ENCODE measurements at places on chromosomes 2 and 18.

DNA sequence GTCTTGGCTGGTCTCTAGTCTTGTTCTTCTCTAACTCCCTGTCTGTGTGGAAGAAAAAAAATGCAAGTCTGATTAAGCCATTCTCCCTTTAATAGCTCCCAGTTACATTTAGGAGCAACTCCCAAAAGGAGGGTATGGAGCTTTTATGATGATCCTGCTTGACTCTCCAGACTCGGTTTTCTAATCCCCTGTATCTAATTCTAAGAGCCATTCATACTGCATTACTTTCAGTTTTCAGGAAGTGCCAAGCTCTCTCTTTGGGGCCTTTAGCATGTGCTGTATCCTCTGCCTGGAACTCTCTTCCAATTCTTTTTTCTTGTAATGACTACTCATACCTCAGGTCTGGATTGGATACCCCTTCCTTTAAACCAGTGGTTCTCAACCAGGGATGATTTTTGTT is 219.7 kb upstream of the SPRED2 start:
- DNase-seq: no peak

- no peak for DNase-seq
Observed at GRCh38 chr2:68411397-68412126, 46.5 kb downstream of the PLEK start.

DNA sequence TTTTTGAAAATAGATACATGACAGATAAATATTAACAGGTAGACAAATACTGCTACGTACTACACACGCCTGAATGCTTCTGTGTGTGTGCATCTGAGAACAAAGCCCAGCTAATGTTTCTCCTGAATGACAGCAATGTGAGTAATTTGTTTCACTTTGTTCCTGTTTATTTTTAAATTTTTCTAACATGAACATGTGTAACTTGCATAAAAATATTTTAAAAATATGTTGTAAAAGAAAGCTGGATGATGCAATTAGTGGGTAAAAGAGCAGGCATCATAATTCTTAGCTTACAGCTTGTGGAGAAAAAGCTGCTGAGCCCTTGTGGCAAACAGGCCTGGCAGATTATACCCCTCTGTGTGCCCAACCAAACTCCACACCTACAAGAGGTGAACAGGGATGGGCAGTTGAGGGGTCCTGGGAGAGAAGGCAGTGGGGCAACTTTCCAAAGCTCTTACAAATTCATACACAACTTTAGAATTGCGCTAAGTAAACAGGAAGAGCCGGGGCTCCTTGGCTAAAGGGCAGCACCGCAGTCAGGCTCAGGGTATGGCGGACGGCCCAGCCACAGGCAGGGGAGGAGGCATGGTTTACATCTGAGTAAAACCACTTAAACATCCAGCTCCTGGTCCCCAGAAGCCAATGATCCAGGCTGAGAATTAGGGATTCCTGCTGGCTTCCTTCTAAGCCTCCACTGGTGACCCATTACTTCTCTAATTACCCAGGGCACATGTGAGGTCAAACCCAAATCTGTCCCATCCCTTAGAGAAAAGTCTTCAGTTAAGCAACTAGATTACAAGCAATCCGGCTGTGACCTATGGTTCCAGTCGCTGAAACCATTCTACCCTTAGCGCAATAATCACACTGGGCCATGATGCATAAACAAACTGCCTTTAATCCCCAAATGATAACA is 14.0 kb downstream of the PXDN start:
- DNase-seq: no peak

GRCh38 chr2:127408004-127408806 is 10.0 kb upstream of the PROC start:
- peak; percentile 78 for DNase-seq

- no peak for DNase-seq
Observed at GRCh38 chr2:64201151-64201550, 56.9 kb upstream of the PELI1 start.

- DNase-seq: no peak
Observed at GRCh38 chr2:101779656-101780055, 82.1 kb downstream of the MAP4K4 start.

DNA sequence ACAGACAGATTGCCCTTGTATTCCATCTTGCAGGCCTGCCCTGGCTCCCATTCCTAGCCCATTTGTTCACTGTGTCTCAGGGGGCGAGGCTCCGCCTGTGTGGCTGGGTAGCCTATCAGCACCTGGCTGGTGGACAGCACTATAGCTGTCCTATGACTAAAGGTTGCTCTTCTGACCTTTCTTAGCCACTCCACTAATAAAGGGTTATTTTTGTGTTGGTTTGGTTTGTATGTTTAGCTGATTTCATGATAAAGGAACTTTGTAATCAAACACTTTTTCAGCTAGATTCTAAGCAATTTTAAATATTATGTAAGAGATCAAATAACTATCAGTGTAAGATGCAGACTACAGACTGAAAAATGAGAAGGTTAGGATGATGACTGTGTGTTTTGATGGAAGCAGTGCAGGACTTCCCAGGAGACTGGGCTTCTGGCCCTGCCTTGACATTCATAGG is 72.2 kb downstream of the CRIM1 start:
- no peak for DNase-seq

- no peak for DNase-seq
Observed at GRCh38 chr18:45437366-45437765, 177.9 kb upstream of the SLC14A2 start.

- no peak for DNase-seq
Observed at GRCh38 chr2:239932881-239933735, 92.0 kb downstream of the NDUFA10 start.

GRCh38 chr2:217162533-217162932 is 302.7 kb upstream of the TNP1 start:
- DNase-seq: peak; percentile 78

- no peak for DNase-seq
Observed at GRCh38 chr2:62398356-62398755, 107.6 kb downstream of the TMEM17 start.

DNA sequence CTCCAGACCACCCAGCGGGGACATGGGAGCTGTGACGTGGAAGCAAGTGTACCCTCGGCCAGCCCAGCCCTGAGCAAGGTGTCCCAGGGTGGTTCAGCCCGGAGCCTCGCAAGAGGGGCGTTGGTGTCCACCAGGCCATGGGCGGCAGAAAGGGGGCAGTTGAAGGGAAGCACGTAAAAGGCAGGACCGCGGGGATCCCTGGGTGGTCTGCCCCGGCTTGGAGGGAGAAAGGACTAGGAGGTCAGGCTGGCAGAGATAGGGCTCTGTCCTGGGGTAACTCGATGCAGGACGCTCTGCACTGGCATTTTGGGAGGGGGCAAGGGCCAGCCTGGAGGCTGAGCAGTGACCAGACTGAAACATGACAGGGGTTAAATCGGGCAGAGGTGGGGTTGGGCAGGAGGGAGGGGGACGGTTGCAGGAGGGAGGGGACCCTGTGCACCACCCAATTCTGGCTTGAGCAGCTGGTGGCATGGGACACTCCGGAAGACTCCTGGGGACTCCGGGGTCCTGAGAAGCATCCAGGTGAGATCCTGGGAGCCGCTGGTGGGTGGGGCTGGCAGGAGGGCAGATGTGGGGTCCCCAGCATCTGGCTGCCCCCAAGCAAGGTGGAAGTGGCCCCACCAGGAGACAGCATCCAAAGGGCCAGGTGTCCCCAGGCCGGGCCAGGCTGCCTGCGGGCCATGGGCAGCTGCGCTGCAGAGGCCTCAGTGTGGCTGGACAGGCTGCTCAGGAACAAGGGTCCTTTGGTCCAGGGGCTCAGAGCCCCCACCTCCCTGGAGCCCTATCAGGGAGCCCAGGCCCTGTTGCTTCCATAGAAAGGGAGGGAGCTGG is 46.8 kb upstream of the GPC1 start:
- DNase-seq: no peak

- DNase-seq: no peak
Observed at GRCh38 chr2:142936629-142937028, 59.2 kb downstream of the KYNU start.

DNA sequence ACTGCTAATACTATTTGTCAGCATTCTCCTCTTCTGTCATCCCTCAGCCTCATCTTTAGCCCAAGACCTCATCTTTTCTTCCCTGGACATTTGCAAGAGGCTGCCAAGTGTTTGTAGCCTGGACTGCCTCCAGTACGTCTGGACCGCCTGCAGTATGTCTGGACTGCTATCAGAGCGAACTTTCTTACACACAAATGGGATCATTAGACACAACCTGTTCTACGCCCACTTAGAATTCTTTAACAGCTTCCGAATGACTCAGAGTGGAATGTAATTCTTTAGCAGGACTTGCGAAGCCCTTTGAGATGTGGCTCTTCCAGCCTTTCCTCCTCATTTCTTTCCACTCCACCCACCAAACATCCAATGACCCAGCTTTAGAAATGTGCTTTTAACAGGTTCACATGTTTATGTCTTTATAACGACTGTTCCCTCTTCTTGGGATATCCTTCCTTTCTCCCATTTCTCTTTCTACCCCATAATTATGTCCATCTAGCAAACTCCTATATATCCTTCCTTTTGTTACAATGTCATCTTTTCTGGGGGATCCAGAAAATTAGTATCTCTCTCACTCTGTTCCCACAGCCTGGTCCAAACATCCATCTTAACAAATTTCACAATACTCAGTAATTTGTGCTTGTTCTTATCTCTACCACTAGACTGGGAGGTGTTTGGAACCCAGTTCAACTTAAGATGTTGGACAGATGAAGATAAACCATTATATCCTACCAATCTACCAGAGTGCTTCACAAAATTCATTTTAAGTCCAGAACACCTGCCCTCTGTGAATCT is 171.3 kb upstream of the PGAP1 start:
- no peak for DNase-seq

- no peak for DNase-seq
Observed at GRCh38 chr2:11781602-11782001, 35.2 kb downstream of the LPIN1 start.

GRCh38 chr2:105857076-105857740 is 112.5 kb downstream of the NCK2 start:
- DNase-seq: no peak

- DNase-seq: no peak
Observed at GRCh38 chr2:85743304-85743978, 10.3 kb upstream of the ATOH8 start.

- no peak for DNase-seq
Observed at GRCh38 chr2:226673314-226673723, 126.3 kb downstream of the IRS1 start.

DNA sequence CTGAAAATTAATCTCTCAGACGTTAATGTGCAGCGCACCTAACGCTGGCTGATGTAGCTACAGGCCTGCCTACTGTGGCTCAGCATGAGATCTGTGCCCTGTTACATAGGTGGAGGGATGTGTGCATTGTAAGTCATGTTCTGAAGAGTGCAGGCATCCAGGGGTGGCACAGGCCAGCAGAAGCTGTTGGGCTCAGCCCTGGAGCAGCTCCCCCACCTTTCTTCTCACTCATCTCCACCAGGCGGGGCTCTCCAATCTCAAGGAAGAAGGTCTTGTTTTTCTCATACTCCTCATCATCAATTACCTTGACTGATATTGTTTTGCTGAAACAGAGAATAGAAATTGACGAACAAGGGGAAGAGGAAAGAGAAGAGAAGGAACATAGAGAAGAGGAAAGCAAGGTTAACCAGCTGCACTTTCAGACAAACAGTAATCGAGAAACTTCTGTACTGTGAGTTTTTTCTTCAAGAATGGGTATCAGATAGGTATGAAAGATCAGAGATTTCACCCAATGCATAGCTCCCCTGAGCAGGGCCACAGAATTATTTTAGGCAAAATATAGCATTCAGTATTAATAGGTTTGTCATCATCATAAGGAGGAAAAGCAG is 273.6 kb downstream of the SLC8A1 start:
- DNase-seq: no peak

DNA sequence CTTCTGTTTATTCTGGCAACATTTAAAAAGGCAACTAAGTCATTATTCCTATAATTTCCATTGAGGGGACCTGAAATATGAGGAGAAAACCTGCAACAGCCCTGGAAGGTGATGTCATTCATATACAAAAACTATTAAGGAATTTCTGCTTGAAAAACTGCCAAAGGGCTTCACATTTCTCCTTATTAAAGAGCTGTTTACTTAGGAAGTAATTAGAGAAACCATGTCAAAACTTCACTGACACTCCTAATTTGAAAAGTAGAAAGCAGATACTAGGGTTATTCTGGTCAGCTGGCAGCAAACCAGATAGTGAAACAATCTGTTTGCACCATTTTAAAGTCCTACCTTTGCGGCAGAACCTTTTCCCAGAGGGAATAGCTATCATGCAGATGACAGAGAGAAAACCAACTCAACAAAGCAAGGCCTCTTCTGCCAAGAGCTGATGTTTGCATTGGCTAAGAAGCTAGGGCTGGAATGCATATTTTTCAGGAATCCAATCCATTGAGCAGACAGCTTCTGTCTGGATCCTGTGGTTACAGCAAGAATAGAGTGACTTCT is 592.2 kb upstream of the SYT4 start:
- no peak for DNase-seq

GRCh38 chr2:176494949-176495353 is 225.7 kb downstream of the MTX2 start:
- DNase-seq: no peak

GRCh38 chr2:45435316-45435715 is 175.8 kb downstream of the SRBD1 start:
- no peak for DNase-seq

DNA sequence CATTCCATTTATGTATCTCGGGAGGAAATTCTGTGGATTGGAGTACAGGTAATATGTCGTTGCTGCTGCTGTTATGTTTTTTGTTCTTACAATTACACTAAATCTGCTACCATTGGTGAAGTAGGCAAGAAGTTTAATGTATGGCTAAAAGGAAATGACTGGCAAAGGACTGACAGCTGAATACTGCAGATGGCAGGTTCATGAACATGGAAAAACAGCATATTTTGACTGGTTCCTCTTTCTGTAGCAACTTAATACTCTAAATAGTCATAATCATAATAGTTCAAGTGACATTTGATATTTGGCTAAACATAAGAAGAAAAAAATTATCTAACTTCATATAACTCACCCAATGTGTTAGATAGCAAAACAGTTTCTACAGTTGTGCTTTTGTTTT is 84.5 kb upstream of the PGAP1 start:
- no peak for DNase-seq

DNA sequence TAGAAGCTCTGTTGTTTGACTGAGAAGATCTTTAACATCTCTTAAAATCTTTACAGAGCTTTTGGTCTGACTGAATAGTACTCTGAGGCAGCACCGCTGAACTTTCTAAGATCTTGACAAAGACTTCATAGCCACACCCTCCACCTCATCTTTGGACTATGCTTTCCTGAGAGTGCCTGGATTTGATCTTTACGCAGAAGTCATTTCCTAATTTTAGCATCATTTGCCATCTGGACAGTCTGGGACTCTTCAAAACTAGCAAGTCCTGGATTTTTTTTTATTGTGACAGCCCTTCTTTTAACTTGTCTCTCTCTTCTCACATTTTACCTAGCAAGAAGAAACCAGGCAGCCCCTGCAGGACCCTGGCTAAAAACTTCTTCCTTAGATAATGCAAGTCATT is 188.8 kb downstream of the CTIF start:
- DNase-seq: no peak
